ENCODE measurements at places on chromosomes 6 and 20.

- no peak for DNase-seq
Measured at GRCh38 chr6:93496548-93496947, 77.2 kb upstream of the EPHA7 start.

GRCh38 chr20:23147964-23148730, 62.0 kb upstream of the CD93 start:
- no peak for DNase-seq

DNA sequence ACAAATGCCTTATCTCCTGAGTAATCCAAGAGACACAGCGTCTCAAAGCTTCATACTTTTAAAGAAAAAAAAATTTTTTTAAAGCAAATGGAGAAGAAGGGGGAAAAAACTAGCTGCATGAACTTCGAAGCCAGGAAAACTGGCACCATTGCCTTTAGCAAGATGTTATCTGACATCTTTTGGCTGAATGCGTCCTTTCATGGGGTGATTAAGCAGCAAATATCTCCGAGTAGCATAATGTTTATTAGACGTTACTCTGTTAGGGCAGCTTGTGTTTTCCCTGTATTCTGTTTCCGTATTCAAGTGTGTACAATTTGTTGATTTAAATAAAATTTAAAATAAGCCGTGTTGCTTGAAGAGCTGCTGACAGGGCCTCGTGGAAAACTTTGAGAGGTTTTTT, 76.5 kb upstream of the TSHZ2 start:
- DNase-seq: no peak

DNA sequence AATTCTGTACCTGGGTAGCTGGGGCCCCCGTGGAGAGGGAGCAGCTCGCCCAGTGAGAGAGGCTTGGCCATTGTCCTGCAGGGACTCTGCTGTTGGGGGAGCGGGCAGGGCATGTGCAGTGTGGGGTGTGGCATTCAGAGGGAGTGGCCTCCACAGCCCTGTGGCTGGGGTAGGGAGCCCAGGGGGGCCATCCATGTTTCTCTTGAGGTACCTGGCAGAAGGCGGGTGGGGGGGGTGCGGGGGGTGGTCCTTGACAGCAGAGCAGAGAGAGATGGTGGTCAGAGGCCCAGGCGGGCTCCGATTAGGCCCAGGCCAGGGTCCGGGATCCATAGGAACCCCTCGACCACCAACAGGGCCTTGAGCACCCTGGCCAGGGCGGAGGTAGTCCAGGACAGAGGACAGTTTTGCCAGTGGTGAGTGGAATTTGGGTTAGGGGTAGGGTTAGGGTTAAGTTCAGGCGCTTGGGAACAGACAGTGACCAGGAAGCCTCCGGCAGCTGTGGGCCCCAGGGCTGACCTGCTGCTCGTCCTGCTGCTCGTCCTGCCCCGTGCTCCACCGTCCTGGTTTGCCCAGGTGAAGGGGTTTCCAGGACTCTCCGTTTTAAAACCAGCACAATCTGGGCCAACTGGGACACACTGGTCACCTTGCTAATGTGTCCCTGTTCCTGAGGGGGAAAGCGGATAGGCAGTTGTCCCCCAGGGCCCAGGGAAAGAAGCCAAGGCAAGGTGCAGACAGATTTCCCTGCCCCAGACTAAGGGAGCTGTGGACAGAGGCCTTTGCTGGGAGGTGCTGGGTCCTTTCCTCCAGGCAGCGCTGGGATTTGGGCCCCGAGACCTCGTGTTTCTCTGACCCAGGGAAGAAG, 24.8 kb upstream of the MYT1 start:
- no peak for DNase-seq

GRCh38 chr6:6546318-6547109, 42.0 kb upstream of the LY86 start:
- DNase-seq: no peak

GRCh38 chr6:107982486-107982885, 24.5 kb upstream of the SEC63 start:
- no peak for DNase-seq

DNA sequence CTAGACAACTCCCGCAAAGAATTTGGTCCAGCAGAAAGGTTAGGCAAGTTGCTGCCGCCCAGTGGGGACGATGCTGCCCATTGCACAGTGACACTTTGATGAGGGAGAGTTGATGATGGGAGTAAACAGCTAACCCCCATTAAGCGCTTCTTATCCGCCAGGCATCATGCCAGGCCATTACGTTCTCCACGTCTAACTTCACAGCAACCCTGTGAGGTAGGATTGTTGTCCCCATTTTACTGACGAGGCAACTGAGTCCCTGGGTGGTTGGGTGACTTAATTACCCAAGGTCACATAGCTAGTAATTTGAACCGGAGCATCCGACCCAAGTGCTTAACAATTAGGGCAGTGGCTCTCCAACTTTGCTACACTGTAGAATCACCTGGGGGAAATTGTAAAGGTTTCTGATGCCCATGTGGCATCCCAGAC, 738 bp downstream of the RALGAPB start:
- DNase-seq: no peak

GRCh38 chr6:145954985-145955384, 9.2 kb downstream of the SHPRH start:
- no peak for DNase-seq

DNA sequence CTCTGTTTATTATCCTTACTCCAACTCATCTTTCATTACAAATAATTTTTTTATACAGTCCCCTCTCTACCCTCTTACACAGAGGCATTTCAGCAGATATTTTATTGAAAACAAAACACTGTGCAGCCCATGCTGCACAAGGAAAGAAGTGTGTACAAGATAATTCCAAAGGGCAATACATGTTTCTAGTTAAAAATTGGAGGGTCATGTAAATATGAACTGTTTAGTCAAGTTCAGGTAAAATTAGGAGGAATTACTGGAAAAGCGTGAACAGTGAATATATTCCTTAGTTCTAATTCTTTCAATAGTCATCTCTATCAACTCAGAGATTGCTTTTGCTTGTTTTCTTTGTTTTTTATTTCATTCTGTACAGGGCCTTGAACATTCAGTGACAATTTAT, 27.9 kb upstream of the TSPYL1 start:
- no peak for DNase-seq

GRCh38 chr6:166541366-166541765, 45.1 kb downstream of the RAMACL start:
- DNase-seq: no peak

- DNase-seq: no peak
Measured at GRCh38 chr20:38159566-38159956, 5.5 kb downstream of the TGM2 start.

DNA sequence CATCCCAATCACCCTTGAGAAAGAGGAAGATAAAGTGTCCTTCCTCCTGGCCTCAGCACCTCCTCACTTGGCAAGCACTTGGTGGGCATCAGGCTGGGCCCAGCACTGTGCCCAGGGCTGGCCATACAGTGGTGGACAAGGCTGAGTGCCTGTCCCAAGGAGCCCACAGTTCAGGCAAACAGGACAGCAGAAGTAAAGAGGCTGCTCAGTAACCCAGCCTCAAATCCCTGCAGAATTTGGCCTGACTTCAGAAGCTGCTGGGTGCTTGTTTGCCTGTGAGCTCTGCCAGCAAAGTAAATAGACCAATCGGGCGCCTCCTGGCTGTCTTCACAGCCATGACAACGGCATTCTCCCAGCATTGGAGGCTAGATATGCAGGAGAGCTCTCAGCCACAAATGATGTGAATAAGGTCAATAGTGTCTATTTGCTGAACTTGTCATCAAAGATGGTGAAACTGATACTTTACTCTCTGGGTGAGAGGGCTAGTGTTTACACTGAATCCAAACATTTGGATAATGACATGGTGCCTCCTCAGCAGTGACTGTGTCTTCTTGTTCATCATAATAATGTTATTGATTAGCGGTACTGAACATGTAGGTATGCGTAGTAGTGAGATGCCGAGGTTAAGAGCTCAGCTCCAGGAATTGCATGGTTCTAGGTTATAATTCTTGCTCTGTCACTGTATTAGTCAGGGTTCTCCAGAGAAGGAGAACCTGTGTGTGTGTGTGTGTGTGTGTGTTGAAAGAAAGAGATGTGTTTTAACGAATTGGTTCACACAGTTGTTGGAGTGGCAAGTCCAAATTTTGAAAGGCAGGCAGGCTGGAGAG, 36.9 kb upstream of the FANCE start:
- DNase-seq: no peak

- no peak for DNase-seq
Measured at GRCh38 chr20:59777331-59777725, 156.1 kb downstream of the SYCP2 start.

- no peak for DNase-seq
Measured at GRCh38 chr6:1422290-1422689, 32.9 kb downstream of the FOXF2 start.

DNA sequence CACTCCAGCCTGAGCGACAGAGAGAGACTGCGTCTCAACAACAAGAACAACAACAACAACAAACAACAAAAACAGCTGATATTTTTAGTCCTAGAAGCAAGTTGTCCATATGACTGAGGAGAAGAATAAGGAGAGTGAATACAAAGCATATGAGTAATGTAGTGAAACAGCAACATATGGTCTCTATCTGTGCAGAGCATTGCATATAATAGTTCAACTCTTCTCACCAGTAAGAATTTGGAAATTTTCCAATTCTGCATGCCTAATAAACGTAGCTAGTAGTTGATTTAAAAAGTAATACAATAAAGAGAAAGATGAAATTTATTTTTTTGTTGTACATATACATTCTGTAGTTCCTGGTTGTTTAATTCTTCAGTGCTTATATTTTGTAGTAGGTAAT, 129.7 kb upstream of the FAM83B start:
- DNase-seq: no peak

- DNase-seq: no peak
Measured at GRCh38 chr6:19309661-19310060, 527.5 kb upstream of the ID4 start.

DNA sequence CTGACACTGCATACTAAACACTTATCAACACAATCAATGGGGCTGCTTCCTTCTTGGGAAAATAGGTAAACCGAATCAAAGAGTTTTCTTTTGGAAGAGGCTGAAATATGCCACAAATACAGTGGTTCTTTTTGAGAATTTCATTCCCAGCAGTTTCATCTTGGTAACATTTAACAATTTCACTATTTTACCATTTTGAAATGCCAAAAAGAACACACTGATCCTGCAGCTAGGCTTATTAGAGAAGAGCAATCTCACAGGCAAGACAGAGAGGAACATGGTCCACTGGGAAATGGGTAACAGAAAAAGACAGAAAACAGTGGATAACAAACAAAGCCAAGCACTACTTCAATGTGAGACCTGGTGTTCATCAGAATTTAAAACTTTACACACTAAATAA, 2.5 kb downstream of the CNR1 start:
- DNase-seq: no peak

DNA sequence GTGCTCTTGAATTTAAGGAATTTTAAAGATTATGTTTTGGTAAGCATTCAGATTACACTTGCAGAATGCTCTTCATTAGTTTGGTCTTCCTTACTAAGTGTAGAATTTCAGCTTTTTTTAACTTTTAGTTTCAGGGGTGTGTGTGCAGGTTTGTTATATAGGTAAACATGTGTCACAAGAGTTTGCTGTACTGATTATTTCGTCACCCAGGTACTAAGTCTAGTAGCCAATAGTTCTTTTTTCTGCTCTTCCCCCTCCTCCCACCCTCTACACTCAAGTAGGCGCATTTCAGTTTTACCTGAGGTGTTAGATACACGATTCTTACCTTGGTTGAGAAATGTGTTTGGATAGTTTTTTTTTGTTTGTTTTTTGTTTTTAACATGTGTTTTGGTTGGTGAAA, 68.3 kb downstream of the AFG1L start:
- DNase-seq: no peak

- no peak for DNase-seq
Measured at GRCh38 chr6:139549561-139550070, 175.2 kb upstream of the CITED2 start.

GRCh38 chr6:112050429-112050828, 3.5 kb upstream of the CCN6 start:
- no peak for DNase-seq

DNA sequence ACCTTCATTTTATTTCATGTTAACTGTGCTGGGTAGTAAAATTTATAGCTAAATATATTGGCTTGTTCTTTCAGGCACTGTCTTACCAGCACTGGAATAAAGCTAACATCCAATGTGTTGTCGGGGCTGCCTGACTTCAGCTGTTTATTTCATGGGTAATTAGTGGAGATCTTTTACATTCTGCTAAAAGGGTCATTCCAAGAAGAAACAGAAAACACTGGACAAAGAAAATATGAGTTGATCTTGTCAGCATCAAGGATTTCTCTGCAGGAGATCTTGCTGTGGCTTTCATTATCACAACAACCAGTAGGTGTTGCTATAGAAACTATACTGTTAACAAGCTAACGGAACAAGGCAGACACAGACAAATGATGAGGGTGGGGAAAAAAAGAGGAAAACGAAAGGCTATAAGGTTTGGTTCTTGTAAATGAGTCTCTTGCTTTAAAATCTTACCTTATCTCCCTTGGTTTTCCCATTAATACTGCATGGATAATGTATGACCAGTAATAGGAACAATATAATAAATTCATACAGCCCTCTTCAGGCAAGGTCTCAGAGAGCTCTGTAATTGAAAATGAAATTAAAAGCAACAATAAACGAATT, 206.8 kb downstream of the SIM1 start:
- DNase-seq: no peak

GRCh38 chr6:130717657-130718056, 109.5 kb upstream of the SMLR1 start:
- no peak for DNase-seq

DNA sequence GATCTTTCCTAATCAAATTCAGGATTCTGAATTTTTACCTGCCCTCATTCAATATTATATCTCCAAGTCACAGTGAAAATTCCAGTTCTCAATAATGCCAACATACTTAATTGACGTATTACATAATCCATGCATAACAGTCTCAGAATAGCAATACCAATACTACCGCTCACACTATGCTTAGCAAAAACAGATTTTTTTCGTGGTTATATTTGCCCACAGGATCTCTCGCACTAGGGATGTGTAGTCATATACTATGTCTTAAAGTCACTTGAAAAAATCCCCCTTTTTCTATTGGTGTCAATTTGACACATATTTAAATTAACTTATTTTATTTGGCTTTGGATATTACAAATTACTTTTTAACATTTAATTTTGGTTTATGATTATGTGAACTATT, 323.1 kb upstream of the SLC35B3 start:
- DNase-seq: no peak

GRCh38 chr6:133947302-133947900, 5.6 kb upstream of the TBPL1 start:
- no peak for DNase-seq

DNA sequence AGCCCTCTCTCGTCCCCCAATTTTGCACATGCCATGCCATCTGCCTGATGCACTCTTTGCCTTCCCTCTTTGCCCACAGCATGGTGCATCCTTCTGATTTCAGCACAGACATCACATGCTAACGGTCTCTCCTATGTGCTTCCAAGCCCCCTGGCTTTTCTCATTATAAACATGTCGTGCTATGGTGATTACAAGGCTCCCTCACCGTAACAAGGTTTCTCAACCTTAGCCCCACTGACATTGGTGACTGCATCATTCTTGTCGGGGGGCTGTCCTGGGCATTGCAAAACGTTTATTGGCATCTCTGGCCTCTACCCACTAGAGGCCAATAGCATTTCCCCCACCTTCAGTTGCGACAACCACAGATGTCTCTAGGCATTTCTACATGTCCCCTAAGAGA, 187.2 kb downstream of the TFAP2C start:
- no peak for DNase-seq

Measured in stimulated activated CD8-positive, alpha-beta memory T cell treated with anti-CD3 and anti-CD28 coated beads, Interleukin-7, amount 100 ng/mL, for 24 hours (primary cell).